ENCODE measurements at places on chromosomes 6 and 20. TPM values are rescaled to one million over a fixed set of nuclear protein-coding genes. Genes with fewer than 3 reads are reported as not detected.

DNA sequence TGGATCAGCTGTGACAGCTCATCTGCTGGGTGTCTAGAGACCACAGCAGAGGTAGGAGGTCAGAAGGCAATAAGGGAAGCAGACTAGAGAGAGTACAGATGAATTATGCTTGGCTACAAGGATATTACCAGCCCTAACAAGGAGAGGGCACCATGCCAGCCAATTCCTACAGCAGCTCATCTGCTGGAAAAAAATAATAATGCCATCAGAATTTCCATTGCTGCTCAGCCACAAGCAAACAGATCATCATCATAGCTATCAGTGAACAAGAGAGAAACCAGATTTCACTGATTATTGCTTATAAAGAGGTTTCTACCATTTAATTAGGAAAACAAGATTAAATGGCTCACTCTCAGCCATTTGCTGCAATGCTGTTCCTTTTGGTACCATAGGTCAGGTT lies 66.5 kb downstream of the PSMG4 start:
- no peak for DNase-seq

- no peak for DNase-seq
Measured at GRCh38 chr6:163998496-163998895, 584.0 kb downstream of the QKI start.

DEFB124 gene
- polyA plus RNA-seq = 1.3 TPM

GRCh38 chr20:59519707-59520014 lies 84.7 kb upstream of the PHACTR3 start:
- DNase-seq = no peak

DNA sequence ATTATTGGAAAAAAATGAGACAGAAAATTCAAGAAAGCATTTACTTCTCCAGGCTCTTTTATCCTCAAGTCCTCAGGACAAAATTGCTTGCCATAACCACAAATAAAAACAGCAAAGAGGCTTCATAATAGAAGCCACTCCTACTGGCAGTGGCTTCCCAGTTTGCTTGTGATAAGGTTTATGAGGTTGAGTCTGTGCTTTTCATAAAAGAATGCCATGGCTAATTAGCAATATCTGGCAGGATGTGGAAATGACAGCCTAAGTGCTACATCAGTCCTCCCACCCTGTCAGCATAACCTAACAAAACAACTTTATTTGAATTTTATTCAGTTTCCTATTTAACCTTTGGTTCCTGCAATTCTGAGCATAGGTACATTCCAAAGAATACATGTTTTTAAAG lies 80.9 kb upstream of the HTR1E start:
- no peak for DNase-seq

DNA sequence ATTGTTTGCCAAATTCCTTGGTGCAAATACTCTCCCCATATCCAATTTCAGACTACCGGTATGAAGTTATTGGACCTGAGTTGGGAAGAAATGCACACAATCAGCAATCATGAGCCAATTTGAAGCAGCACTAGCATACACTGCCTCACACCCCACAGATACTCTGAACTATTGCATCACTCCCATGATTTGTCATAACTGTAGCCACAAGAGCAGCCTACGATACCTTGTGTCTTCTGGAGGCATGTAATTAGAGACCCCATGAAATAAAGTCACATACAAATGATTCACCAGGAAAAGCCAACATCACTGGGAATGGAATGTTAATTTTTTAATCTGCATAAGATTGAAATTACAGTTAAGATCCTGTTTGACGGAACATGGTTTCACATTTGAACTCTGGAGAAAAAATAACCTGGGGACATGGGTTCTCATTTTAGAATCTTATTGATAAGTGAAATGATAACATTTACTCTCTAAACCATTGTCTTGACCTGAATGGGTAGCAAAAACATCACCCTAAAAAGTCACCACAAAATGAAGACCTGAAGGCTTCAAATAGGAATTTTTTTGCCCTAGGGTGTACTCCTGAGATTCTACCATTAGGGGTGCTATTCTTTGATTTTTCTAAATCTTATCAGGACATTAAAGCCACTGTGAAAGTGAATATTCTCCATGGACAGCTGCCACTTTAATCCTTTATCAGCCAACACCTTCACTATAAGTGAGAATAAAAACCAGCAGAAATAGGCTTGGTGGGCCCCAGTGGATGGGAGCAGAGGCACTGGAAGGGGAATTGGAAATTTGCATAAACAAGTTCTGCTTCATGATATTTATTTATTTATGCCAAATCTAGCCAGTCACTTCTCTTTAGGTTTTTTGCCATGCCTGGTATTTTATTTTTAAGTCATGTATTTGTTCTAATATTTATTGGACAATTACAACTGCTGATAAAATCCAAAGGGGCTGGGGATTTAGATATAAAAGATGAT lies 34.5 kb upstream of the HBS1L start:
- DNase-seq = no peak

GRCh38 chr6:155050311-155050710 lies 55.2 kb downstream of the TIAM2 start:
- DNase-seq = no peak

CALHM4 gene
- not detected for polyA plus RNA-seq

DNA sequence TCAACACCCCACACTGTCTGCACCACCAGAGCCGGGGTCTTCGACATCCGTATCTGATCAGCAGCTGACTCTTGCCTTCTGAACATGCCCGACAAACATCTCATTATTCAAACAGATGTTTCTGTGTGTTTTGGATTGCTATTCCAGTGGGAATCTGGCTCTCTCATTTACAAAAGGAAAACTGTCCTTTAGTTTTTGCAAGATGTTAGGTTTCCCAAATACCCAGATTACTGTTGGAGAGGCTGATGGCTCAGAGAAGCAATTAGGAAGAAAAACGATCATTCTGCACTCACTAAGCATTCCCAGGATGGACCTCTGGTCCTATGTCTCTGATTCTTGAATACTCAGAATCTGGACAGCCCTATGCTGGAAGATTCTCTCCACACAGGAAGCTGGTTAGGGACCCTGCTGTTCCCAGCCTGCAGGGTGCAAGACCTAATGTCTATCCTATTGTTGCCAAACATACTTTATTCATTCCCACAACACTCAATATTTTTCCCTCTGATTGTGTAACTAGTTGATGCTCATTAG lies 532.9 kb downstream of the CDH26 start:
- no peak for DNase-seq

DNA sequence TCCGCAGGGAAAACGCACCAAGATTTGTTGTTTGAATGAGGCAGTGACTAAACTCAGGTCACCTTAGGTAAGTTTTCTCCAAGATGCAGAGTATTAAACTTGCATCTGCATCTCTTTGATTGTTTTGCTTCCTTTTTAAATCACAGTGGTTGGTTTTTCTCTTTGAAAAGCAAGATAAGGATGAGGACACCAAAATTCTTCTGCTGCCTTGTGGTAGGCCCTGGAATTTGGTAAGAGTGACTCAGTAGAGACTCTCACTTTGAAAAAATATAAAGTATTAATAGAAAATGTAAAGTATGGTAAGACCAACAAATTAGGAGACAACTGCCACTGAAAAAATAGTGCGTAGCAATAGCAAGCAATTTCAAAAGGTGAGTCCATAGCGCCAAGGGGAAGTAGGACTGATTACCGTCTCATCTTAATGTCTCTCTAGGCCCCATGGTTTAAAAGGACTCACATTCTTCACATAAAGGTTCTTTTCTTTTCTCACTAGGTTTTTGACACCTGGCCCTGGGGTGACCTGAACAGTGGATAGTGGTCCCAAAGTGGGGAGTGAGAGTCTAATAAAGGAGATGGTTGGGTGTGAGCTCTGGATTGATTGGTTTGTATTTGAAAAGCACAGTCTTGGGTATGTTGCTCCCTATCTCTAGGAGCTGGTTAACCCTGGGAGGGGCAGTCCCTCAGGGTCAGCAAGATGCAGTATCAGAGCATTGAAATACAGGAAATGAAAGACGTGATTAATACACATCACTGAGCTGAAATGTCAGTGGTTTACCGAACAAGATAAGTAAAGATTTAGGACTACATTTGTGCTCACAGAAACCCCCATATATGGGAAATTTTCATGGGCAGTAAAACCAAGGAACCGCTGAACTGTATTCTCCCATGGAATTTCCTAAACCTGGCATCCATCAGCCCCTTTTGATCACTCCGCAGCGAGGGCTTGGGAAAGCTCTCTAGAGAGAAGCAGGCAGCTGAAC lies 221.2 kb downstream of the SLC24A3 start:
- DNase-seq = no peak

DNA sequence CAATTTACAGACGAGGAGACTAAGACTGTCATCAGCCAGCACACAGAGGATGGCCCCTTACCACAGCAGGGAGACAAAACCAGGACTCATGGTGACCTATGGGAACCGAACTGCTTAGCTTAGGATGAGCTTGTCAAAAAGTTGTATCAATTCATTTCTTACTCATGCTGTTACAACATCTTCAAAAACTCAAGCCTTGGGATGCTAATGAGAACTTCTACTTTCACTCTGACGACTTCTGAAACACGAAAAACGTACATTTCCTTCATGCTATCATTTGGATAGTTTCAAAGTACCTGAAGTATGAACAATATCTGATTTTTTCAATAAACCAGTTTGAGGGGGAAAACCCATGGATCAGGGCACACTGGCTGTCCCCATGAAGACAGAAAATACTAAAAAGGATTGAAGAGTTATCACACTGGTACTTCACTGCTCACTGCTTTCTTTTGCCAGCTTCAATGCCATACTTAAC lies 31.9 kb downstream of the HIVEP2 start:
- DNase-seq = no peak

DNA sequence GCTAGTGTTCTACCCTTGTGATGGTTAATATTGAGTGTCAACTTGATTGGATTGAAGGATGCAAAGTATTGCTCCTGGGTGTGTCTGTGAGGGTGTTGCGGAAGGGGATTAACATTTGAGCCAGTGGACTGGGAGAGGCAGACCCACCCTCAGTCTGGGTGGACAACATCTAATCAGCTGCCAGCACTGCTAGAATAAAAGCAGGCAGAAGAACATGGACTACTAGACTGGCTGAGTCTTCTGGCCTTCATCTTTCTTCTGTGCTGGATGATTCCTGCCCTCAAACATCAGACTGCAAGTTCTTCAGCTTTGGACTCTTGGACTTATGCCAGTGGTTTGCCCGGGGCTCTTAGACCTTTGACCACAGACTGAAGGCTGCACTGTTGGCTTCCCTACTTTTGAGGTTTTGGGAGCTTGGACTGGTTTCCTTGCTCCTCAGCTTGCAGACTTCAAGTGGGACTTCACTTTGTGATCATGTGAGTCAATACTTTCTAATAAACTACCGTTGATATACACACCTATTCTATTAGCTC lies 50.1 kb downstream of the SDHAF4 start:
- no peak for DNase-seq

SPTLC3 gene
- polyA plus RNA-seq = 2.0 TPM

GRCh38 chr20:3716195-3716834 lies 3.9 kb upstream of the SIGLEC1 start:
- DNase-seq = no peak

DNA sequence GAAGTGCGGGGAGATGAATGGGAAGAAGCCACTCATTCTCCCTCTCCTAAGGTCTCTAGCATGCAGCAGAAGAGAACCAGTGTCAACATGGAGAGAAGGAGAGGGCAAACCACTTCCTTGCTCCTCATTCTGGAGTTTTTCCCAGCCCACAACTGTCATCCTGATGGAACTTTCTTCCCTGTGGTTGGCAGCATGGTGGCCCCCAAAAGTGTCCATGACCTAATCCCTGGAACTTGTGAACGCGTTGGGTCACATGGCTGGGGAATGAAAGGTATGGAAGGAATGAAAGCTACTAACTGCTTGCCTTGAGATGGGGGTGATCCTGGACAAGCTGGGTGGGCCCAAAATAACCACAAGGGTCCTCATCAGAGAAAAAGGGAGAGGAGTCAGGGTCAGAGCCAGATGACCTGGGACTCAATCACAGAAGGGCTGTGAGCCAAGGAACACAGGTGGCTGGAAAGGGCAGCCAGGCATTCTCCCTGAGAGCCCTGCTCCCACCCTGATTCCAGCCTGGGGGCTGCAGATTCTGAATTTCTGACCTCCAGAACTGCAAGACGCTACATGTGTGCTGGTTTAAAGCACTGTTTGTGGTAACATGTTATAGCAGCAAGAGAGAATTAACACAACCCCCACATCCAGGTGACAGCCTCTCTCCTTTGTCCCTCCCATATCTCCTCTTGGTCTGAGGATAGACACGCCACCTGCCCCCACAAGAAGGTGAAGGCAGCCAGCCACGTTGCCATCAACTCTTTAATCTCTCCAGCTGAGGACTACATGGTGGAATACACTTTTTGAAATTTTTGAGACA lies 63.2 kb downstream of the PYGB start:
- no peak for DNase-seq

DNA sequence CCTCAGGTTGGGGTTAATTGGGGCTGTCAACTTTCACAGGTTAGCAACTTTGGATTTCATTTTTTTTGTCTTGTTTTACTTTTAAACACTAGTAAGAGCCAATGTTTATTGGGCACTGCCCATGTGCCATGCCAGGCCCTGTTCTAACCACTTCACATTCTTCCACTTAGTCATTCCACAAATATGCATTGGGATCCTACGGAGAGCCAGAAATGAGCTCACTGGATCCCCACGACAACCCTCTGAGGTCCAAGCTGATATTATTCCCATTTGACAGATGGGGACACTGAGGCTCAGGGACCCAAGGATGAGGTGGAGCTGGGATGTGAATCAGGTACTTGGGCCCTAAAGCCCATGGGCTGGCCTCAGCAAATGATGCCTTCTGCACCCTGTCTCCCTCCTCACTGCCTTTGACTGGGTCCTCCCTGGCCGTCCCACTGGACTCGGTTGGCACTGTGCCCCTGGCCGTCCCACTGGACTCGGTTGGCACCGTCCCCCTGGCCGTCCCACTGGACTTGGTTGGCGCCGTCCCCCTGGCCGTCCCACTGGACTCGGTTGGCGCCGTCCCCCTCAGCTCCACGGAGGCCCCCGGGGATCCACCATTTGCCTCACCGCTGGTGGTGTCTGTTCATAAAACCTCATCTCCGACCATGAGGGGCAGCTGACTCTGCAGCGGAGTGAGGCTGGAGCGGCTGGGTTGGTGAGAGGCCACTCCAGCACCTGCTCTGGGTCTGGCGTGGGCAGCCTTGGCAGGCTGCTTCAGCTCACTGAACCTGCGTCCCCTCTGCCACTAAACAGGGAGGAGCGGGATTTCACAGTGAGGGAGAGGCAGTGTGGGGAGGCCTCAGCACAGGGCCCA lies 4.8 kb upstream of the PMEPA1 start:
- DNase-seq = no peak

- DNase-seq = no peak
Measured at GRCh38 chr20:44914924-44915323, 5.1 kb downstream of the PABPC1L start.

GRCh38 chr20:44532981-44533331 lies 11.1 kb upstream of the SERINC3 start:
- DNase-seq = no peak

GRCh38 chr6:105849746-105850145 lies 236.4 kb upstream of the PRDM1 start:
- no peak for DNase-seq

PABPC1L gene
- polyA plus RNA-seq = 15.7 TPM

Data from forelimb muscle (tissue), 1 donor.